ENCODE measurements at places on chromosomes 5 and 9.

DNA sequence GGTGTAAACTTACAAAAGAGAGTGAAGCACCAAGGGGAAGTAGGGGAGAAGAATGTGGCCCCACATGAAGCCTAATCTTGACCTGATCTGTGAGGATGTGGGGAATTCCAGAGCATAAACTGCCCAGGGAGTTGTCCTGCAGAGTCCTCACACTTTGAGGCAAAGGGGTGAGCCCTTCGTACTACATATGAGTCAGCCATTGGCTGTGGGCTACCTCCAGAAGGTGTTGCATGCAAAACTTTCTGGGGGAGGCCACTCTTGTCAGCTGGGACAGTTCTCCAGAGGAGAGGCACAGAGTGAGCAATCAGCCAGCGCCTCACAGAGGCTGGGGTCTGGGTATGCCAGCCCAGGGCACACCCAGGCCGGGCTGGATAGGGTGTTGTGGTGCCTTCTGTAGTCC, 98.1 kb upstream of the NMUR2 start:
- no peak for DNase-seq

GRCh38 chr9:135008416-135008815, 79.1 kb upstream of the OLFM1 start:
- DNase-seq: no peak

DNA sequence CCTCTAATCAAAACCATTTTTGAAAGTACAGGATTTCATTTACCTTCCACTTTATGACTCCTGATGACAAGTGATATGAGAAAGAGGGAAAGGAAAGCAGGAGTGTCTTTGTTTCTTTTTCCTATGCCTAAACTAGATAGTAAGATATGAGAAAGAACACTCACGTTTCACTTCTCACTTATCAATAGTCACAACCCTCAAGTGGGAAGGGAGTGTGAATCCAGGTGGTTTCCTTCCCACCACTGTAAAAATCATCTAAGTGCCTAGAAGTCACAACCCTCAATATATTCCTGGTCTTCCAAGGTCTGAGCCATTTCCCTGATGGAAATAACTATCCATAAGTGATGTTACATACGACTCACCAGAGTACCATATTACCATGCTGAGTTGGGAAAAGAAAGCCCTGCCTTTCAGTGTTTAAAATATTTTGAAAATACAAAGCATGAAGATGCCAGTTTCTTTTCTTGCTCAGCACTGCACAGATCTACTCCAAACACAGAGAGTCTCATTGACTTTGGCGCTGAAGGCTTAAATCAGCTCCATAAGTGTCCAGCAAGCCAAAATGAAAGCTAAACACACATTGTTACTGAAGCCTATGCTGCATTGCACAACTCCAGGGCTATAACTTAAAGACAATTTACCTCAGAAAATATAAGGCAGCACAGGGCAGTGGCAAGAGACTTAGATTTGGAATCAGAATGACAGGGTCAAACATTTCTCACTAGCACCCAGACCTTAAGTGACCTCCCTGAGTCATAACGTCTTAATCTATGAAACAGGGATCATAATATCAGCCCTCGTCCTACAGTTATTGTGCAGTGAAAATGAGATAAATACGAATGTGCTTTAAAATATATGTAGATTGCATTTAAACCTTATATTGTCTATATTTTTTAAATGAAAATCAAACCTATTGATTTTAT, 301.2 kb downstream of the KIAA0825 start:
- no peak for DNase-seq

DNA sequence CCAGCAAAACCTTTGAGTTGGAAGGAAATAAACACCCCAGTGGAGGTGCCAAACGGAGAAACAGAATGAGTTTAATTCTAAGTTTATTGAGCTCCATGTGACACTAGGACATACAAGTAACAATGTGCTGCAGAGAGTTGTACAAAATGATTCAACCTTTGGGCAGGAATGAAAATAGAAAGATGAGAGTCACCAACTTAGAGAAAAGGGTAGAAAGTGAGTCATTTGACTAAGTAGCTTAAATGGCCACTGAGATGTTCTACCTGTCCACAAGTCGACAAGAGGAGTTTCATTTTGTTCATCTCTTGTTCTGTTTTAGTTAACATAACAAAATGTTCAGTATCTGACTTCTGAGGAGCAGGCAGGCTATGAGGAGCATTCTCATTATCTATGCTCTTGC, 284.7 kb downstream of the NR2F1-AS1 start:
- no peak for DNase-seq

GRCh38 chr5:176979669-176980068, 26.9 kb downstream of the UIMC1 start:
- no peak for DNase-seq
